ENCODE measurements at places on chromosomes 12 and 14.

DNA sequence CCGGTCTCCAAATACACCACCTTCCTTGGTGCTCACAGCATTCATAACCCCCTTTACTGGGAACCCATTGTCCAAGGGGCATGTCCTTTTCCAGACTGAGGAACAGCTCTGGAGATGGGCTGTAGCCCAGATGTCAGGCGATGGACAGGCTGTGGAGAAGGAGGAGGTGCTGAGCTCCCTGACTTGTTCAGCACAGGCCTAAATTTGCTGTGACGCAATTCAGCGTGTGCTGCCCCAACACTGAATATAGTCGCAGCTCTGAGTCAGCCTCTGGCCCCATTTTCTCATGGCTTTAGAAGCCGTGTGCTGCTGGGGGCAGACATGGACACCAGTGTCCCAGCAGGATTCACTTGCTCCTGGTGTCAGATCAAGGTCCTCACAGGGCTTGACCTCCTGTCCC is 269.1 kb downstream of the EMP1 start:
- DNase-seq: no peak

DNA sequence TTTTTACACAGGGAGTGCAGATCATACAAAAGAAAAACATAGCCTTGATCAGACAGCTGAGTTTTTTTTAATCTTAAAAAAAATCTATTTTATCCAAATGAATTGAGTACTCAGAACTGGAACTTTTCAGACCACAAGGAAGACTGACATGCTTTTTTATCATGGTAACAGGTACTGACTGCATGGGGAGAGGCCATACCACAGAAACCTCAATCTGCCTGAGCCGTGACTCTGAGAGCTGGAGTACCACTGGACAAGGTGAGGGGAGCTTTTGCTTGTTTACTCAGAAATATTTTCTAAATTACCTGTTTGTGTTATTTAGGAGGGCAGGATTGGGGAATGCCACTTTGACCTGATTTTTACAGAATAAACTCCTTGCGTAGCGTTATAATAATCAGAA is 143.9 kb downstream of the ALX1 start:
- no peak for DNase-seq

DNA sequence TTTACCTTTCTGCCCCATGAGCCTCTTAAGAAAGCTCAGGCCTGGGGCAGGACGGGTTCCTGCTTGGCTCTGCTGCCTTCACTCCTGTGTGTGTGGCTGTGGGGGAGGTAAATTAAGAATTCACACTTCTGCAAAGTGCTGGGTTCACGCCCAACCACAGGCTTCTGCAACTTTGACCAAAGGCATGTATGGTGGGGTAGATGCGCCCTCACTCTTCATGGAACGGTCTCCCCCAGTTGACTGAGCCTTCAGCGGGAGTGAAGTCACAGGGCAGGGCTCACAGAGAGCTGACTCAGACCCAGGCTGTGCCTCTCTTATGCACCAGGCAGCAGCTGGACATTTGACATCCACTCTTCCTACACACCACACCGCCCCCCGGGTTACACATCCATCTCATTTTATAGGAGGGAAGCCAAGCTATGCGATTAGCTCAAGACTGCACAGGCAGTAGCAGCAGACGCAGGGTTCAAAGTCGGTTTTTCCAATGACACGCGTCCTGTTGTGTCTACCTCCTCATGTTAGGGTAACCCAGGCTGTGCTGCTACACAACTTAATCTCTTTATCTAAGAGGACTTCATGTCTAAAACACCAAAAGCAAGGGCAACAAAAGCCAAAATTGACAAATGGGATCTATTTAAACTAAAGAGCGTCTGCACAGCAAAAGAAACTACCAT is 15.4 kb upstream of the BCL11B start:
- DNase-seq: no peak

- DNase-seq: no peak
Observed at GRCh38 chr12:112894128-112894527, 12.6 kb upstream of the OAS1 start.

DNA sequence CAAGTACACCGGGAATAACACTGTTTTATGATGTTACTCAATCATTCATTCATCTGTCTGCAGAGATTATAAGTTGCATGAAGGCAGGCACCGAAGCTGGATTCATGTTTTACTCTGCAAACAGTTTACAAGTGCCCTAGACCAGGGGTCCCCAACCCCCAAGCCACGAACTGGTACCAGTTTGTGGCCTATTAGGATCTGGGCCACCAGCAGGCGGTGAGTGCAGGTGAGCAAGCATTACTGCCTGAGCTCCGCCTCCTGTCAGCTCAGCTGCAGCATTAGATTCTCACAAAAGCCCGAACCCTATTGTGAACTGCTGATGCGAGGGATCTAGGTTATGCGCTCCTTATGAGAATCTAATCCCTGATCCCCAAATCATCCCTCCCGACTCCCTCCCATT is 38.1 kb upstream of the PLXNC1 start:
- no peak for DNase-seq

GRCh38 chr14:31966896-31967668 is 110.0 kb upstream of the ARHGAP5 start:
- no peak for DNase-seq

- peak; percentile 63 for DNase-seq
Observed at GRCh38 chr14:49972823-49973222, 79.9 kb downstream of the ARF6 start.

DNA sequence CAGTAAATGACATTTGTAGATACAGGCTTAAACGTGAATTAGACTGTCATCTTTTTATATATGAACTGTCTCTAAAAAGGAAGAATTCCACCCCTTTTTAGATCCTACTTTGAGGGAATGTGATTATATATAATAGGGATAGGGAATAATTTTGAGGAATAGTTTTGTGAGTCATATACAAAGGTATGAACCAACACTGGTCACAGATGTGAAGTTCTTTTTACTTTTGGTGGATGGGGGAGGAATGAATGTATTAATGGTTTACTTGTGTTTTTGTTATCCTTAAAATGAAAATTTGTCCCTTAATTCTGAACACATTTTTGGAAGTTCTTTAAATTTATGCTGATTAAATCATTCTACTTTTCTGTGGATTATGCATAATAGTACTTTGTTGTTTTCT is 30.4 kb downstream of the FRS2 start:
- DNase-seq: no peak

GRCh38 chr12:121812320-121812871 is 8.6 kb downstream of the SETD1B start:
- peak; percentile 42 for DNase-seq

DNA sequence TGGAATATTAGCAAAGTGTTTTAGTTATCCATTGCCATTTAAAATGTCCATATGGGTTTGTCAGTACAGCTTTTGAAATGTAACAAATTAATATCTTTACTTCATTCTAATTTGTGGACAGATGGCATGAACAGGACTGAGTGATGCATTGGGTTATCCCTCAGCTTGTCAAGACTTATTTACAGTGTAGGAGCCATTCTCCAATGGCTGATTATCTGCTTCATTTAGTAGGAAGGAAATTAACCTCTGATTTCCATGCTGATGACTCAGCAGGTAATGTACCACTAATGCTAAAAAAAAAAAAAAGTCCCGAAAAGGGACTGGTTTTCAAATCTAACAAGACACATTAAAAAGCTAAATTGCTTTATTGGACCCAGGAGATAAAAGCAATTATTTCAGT is 1149.0 kb upstream of the USP15 start:
- no peak for DNase-seq

GRCh38 chr14:27536748-27537147 is 938.9 kb upstream of the NOVA1 start:
- no peak for DNase-seq

GRCh38 chr12:54437243-54437642 is 18.2 kb upstream of the ITGA5 start:
- DNase-seq: no peak

DNA sequence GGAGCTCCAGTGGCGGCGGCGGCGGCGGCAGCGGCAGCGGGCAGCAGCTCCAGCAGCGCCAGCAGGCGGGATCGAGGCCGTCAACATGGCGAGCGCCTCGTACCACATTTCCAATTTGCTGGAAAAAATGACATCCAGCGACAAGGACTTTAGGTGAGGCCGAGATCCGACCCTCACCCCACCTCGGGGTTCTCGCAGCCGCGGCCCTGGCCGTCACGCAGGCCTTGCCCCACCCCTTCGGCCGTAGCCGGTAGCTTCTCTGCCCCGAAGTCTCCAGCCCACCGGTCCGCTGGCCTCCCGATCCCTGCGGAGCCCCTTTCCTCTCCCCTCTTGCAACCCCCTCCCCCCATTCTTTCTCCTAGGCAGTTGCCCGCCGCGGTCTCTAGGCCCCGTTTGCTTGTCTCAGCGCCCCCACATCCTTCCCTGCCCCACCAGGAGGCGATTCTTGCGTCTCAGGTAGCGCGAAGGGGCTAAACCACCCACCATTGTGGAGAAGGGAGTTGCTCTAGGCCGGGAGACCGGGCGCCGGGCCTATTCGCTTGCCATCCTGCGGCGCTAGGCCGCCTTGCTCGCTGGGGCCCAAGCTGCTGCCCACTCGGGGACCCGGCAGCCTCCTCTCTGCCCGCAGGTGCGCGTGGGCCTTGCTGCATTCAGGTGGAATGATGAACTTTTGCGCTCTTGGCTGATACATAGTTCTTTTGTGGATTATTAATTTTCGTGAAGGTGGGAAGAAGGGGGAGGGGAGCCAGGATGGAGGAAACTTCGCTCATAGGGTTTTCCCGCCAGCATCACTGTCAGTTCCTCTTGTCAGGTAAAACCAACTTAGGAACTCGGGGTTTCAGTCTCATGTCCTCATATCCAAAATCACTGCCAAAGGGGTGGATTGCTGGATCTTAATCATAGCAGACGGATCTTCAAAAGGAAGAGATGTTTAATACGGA is 745 bp downstream of the CAND1 start:
- DNase-seq: peak; percentile 16

- peak; percentile 40 for DNase-seq
Observed at GRCh38 chr12:51028126-51028812, 2.1 kb upstream of the SLC11A2 start.

- peak; percentile 99 for DNase-seq
Observed at GRCh38 chr14:89955745-89956660, at the start of gene TDP1. Gene TDP1 (plus strand): TSS chr14:89955927. CDS start chr14:89963115, 7,188 bp downstream.

GRCh38 chr12:53465679-53466078 is 13.8 kb downstream of the PCBP2 start:
- DNase-seq: no peak

GRCh38 chr12:100499416-100499815 is 25.8 kb downstream of the NR1H4 start:
- DNase-seq: no peak

DNA sequence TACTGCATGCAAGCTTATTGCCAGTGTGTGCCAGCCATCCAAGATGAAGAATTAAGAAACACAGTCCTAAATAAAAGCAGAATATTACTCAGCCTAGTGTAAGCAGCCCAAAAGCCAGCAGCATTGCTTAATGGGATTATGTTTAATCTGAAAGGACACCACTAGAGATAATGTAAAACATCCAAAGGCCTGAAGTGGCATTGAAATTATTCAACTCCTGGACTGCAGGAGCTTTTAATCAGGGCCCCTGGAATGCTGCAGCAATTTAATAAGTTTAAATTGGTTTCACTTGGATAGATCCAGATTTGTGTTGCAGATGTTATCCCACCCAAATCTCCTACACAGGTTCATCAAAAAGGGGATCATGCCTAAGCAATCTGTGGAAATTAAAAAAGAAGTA is 193.0 kb downstream of the C12orf50 start:
- no peak for DNase-seq

GRCh38 chr12:32893458-32893857 is 3.1 kb downstream of the PKP2 start:
- no peak for DNase-seq

DNA sequence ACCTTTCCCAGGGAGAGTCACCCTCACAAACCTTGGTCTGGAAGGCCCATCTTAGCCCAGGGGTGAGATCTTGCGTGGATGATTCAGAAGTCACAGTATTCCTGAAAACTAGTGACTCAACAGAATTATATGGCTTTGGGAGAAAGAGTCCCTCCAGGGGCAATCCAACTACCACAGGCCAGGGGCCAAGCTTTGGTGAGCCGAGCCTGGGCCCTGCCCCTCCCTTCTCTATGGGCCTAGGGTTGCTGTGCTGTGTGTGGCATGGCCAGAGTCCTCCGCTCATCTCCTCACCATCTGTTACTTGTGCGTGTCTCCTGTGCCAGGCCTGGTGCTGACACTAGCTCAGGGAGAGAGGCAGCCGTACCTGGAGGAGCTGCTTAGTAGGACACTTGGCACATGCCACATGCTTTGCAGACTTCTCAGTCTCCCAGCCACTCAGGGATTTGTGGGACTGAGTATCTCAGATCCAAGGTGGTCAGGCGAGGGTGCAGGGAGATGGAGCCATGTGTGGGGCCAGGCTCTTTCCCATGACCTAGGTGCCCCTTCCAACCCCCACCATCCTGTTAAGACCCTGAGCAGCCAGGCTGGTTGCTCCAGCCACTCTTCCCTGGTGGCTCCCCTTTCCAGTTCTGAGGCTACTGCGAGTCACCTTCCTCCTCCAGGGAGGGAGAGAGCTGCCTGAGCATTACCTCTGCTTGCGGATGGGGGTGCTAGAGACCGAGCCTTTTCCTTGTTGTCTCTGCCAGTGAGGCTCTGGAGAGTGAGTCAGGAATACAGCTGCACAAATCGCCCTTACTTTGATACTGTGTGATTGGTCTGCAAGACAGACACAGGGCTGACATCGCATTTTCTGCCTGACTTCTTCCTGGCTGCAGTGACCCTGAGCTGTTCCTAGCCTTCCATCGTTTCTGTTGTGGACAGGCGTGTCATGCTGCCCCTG is 94.1 kb downstream of the SLC25A47 start:
- DNase-seq: peak; percentile 88

GRCh38 chr12:124151583-124151982 is 143.3 kb upstream of the RFLNA start:
- no peak for DNase-seq

DNA sequence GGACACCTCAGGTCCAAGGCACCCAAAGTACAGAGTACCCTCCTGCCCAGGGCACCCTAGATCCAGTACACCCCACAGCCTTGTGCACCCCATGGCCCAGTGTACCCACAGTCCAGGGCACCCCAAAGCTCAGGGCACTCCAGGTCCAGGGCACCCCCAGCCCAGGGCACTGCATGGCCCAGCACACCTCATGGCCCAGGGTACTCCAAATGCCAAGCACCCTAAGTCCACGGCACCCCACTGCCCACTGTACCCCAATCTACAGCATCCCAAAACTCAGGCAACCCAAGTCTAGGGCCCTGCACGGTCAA is 6.0 kb downstream of the JAG2 start:
- no peak for DNase-seq

Measured in NCI-H2107 (cell line).